GM19239 (cell line): ENCODE measurements at places on chromosomes 7 and 10.

GRCh38 chr10:74797550-74797949 is 28.9 kb upstream of the KAT6B start:
- DNase-seq: no peak

DNA sequence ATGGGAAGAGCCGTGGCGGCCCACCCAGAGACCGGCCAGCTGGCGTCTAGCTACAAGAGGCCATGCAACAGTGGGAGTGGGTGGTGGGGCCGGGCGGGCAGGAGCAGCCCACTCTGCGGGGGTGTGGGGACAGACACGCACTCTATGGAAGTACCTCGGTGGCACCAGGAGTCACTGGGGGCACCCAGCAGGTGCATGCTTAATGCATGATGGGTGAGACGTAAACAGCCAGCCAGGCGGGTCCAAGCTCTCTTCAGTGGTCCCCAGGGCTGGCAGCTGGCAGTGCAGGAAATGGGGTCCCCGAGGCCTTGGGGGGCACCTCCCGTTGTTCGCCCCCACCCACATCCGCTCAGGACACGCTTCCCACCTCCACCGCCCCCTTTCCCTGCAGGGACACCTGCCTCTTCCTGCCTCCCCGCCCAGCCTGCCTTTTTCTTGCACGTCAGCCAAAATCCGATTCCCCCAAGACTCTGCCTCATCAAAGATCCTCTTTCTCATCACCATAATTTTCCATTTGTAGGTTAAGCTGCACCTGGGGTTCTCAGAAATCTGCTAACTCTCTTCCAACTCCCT is 22.6 kb upstream of the PSMG3 start:
- DNase-seq: no peak

- no peak for DNase-seq
These were observed 104.6 kb downstream of the MLLT10 start for GRCh38 chr10:21638681-21639080.

DNA sequence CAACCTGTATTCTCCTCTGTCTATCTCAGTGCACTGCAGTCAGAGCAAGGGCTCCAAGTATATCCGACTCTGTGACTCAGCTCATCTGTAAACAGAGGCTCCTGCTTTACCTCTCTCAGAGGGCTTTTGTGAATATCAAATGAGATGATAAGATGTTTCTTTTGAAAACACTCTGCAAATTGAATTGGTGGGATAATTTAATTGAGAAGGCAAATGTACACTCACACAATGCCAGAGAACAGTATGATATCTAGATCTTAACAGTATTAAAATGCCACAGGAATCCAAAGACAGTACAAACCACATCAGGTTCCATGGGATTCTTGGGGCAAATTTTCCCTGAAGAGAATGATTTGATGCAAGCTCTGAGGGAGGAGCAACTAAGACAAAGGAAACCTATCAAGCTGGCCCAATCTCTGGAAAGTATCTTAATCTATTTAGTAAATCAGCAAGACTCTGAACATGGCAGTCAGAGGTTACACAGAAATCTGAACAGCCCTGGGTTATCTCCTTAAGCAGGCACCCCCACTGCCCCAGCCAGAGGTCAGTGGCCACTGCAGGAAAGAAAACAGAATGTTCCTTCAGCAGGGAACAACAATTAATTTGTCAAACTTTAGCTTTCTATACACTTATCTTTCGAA is 45.9 kb downstream of the DOCK4 start:
- DNase-seq: no peak

GRCh38 chr7:26180792-26181198 is 19.8 kb downstream of the HNRNPA2B1 start:
- no peak for DNase-seq

DNA sequence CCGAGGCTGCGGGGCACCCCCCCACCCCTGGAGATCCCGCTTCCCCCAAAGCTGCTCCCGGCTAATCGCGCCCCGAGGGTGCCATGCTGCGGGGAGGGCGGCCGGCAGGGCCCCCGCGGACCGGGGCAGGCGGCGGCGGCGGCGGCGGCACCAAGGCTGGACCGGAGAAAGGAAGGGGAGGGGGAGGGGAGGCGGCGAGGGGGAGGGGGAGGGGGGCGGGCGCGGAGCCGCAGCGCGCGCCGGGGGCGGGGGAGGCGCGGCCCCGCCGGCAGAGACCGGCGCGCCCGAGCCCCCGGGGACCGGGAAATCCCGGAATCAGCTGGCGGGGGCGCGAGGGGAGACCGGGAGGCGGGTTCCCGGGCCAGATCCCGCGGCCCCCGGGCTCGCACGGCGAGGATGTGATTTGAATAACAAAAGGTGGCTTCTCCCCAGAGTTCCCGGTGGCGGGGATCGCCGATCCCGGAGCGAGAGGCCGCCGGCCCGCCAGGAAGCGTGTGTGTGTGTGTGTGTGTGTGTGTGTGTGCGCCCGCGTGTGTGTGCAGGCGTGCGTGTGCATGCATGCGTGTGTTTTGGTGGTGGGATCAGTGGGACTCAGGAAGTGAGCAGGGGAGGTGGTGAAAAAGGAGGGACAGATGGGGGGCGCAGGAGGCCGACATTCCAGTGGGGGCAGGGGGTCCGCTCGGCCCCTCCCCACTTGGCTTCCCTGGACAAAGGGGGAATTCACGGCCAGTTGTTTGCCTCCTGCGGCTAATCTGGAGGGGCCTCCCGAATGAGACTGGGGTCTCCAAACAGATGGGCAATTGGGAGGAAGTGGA is 99.5 kb downstream of the HIP1 start:
- no peak for DNase-seq

- DNase-seq: no peak
These were observed 256.4 kb upstream of the PHYHIPL start for GRCh38 chr10:58919927-58920654.

DNA sequence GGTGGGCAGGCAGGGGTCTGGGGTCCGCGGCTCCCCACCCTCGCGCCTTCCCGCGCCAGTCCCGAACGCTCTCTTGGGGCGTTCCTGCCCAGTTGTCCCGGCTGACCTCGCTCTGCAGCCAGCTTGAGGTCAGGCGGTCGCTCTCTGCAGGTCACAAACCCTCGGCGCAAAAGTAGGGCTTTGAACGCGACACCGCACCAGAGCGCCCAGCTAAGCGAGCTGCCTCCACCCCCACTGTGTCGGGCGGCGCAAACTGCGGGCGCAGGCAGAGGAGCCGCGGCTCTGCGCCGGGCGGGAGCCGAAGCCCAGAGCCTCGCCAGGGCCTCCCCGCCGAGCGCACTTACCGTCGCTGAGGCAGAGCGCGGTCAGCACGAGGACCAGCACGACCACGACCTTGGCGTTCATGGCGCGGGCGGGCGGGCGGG is 284 bp downstream of the CXCL12 start:
- DNase-seq: no peak

DNA sequence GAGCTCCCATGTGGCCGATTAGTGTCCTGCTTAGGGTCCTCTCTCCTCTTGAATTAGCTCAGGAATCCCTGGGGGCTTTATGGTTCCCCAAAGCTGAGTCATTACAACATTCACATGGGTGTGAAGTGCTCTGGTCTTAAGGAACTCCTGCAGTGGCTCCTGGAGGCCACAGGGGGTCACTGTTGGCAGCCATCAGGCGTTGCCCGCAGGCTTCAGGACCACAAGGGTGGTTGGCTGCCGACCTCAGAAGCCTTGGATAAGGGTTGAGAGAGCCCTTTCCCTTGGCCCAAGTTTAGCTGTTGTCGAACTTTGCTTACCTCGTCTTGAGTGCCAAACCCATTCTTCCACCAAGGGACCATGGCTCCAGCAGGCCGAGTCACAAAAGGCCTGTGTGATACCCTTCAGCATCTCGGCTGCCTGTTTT is 61.7 kb downstream of the SH2D4B start:
- peak; percentile 65 for DNase-seq

GRCh38 chr7:38334163-38334562 is 60.7 kb upstream of the TARP start:
- no peak for DNase-seq
